ENCODE measurements at places on chromosomes 2 and 18. TPM values are rescaled to one million over a fixed set of nuclear protein-coding genes. Genes with fewer than 3 reads are reported as not detected.

DNA sequence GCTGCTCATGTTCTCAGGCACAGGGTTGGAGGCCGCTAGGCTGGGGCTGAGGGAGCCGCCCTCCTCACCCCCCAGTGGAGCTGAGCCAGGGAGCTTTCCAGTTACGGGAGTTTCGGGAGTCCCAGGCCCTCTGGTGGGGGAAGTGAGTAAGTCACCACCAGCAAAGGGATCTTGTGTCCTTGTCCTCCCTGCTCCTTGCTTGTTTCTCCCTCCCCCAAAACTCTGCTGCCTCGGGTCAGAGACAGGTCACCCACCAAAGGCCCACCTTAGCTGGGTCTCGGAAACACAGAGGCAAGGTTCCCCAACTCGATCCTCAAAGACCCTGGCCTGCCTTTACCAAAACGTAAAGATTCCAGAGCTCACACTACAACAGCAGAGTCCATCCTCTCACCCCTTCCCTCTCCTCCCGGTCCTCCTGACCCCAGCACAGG, 60.5 kb upstream of the POMC start:
- peak; percentile 76 for DNase-seq

- no peak for DNase-seq
Measured at GRCh38 chr2:224404796-224405195, 2.9 kb upstream of the FAM124B start.

DNA sequence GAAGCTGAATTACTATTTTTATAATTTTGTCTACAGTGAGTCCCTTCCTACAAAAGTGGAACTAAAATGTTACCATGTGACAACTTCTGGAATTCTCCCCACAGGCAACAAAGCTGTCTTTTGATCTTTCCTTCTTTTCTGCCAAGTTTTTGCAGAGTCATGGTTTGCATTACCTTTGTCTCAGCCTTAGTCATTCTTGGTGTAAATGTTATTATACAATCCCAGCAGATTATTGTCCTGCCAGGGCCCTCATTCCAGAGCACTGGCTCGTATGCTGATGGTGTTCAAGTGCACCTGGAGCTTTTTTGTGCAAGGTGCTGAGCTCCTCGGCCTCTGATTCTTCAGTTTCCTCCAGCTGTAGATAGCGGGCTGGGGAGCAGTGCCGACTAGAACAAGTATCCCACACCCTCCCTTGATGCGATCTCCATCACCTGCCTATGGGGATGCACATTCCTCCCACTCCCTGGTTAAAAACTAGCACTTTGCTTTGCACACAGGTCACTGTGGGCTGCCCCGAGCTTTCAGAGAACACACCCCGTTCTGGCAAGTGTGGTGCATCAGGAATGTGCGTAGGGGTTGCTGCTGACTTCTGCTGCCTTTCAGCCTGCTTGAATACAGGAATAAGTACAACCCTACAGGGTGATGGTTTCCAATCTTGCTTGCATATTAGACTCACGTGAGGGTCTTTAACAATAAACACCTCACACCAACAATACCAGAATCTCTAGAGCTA, 263.6 kb downstream of the RNF144A start:
- DNase-seq = peak; percentile 24

GRCh38 chr2:238567067-238567855, 140.5 kb downstream of the ASB1 start:
- no peak for DNase-seq

Gene NLRC4
- 0.34 TPM for total RNA-seq

DNA sequence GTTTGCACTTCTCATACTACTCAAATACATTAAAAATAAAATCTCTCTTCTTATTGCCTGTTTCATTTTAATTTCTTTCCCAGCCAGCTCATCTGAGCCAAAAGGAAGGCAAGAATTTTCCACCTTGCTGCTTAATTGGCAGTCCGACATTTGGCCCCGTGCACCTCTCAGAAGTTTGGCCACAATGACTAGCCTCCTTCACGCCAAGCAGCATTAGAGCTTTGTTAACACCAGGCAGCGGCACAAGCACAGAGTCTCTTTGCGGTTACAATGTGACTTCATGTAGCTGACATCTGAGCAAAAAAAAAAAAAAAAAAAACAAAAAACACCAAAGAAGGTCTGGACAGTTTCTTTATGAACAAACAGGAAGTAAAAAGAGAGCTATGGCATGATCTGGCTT, 248.9 kb downstream of the OSR1 start:
- DNase-seq = no peak

Gene MERTK
- total RNA-seq = 36.7 TPM

Gene GALNT14
- total RNA-seq = 0.54 TPM

- DNase-seq = no peak
Measured at GRCh38 chr2:151200844-151201243, 60.8 kb downstream of the RBM43 start.

Measured in thyroid gland (tissue), 4 donors.